Nephron progenitor cell (in vitro differentiated cells): ENCODE measurements at places on chromosomes 1 and 21.

- no peak for DNase-seq
These were observed 208.2 kb downstream of the BACH1 start for GRCh38 chr21:29506947-29507346.

DNA sequence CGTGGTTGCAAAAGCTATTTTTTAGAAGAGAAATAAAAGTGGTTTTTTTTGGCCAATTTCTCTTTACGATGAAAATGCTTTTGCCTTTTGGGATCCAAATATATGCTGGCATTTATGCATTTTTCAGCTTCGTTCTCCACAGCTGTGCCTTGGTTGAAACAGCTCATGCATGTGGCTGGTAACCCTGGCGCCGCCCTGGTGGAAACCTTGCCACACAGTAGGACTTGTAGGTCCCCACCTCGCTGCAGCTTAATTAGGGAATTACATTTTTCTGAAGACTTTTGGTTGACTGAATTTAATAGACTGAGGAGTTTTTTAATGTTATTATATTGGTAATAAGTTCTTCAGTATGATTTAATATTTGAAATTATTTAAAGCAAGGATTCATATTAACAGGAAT is 12.7 kb upstream of the PCP4 start:
- no peak for DNase-seq

DNA sequence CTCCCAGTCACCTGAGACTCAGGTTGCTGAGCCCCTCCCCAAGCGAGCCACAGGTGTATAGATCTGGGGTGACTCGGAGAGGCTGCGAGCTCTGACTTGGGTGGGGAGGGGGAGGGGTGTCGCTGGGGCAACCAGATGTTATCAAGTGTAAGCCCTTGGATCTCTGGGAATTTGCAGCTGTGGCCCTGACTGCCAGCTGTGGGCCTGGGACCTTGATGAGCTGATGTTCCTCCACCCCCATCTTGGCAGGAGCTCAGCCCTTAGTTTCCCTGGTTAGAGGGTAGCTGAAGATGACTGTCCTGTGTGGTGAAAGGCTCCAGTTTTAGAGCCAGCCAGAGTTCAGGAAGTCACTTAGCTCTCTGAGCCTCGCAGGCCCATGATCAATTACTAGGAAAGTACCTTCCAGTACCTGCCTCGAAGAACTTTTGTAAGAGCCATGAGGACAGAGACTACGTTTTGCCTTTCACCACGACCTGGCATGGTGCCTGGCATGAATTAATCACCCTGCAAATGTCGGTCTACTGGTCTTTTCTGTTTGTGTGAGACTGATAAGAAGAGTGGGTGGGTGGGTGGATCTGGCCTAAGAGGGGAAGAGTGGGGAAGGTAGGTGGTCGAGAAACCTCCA is 55.8 kb downstream of the YARS1 start:
- DNase-seq: no peak

- no peak for DNase-seq
These were observed 251.6 kb downstream of the AKT3 start for GRCh38 chr1:243598433-243598832.

DNA sequence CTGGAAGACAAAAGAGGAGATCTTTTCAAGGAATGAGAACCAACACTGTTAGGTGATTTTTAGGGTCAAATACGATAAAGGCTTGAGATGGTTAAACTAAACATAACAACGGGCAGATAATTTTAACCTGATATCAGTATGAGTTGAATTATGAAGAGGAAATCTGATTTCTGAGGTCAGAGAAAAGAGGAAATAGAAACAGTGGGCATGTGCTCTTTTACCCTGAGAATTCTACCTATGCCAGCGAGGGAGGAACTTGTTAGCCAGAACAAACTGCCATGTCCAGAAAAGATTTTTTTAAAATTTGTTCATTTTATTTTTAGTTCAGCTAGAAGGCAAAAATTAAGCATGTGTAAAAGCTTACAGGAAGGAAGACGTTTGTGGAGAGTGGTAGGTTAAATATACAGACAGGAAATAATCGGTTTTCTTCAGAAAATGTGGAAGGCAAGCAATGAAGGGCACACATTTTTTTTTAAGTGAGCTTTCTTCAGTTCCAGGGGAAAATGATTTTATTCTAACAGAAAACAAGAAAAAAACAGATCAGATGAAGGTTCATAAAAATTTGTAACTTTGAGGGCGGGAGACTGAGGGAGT is 1745.3 kb downstream of the MRPL39 start:
- DNase-seq: no peak

- DNase-seq: no peak
These were observed 426.5 kb upstream of the BRINP3 start for GRCh38 chr1:190904091-190904695.

DNA sequence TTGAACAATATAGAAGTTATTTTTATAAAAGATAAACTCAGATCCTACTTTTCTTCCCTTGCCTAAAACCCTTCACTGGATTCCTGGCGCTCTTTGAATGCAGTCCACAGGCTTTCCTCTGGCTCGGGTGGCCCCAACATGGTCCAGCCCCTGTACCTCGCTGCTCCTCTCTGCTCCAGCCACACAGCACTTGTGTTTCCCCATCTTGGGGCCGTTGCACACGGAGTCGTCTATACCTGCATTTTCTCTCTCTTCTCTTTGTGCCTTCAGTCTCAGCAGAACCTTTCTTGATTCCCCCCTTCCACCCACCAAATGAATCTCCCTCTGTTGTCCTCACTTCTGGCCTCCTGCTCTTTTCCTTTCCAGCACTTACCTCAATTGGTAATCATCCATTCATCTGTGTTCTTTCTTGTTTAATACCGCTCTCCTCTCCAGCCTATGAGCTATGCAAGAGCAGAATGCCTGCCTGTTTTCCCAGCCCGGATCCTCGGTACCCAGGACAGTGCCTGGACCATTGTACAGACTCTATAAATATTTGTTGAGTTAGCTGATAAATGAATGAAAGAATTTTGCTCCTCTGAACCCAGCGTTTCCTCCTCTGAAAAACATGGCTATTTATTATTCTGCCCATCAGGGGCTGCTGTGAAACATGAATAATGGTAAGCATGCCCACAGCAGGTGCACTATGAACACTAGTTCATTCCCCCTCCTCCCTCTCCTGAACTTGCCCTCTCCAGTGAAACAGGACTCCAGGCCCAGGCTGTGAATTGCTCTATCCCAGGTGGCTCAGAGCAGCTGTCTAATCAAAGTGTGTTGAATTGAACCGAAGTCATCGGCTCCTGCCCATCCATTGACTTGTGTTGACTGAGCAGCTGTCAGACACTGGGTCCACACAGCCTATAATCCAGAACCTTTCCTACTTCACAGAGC is 266.9 kb downstream of the PTPRU start:
- DNase-seq: no peak
